ENCODE measurements at places on chromosomes 1 and 21. TPM values are rescaled to one million over a fixed set of nuclear protein-coding genes. Genes with fewer than 3 reads are reported as not detected.

- no peaks in the 10 kb centered on the region for H3K36me3 ChIP-seq
- no peaks in the 10 kb centered on the region for H3K4me1 ChIP-seq
- no peak overlapping the region for H3K27ac ChIP-seq
- DNase-seq, result no peak
- H3K4me3 ChIP-seq, result no peak overlapping the region
These were observed 71.1 kb downstream of the MATN1 start for GRCh38 chr1:30652152-30652841.

DNA sequence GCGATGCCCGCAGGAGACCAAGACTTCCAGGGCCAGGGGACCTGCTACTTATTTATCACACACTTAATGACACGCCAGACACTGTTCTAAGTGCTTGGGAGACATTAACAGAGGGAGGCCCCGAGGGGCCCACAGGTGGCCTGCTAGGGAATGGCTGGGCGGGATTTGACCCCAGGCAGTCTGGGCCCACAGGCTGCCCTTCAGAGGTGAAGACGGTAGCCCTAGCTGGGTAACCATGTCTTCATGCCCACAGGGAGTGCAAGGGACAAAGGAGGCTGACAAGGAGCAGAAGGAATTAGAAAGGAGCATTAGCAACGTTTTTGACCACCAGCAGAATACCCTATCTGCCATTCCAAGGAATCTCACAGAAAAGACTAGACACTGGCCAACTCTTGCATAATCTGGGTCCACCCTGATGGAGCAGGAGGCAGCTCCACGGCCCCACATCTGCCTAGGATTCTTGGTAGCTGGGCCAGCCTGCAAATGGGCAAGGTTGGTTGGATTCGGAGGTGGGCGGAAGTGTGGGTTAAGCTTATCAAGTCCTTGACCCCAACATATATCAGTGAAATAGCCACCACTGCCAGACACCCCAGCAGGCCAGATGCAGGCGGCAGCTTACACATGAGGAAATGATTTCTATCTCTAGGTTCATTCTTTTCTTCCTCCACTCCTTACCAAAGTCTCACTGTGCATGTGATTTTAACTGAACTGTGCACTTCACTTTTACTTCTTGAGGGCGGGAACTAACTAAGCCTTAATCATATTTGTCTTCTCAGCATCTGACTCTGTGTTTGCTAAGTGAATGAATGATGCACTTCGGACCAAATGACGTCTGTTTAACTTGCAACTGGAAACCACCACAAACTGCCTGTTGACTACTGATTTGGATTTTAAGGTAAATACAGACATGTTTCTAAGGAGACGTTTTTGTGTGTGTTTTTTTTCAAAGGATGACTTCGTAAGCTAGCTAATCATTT lies 3.4 kb upstream of the ETS2 start:
- no peaks in the 10 kb centered on the region for H3K27me3 ChIP-seq
- no peaks in the 10 kb centered on the region for H3K36me3 ChIP-seq
- H3K27ac ChIP-seq, result no peak overlapping the region
- H3K4me3 ChIP-seq, result no peak overlapping the region

DNA sequence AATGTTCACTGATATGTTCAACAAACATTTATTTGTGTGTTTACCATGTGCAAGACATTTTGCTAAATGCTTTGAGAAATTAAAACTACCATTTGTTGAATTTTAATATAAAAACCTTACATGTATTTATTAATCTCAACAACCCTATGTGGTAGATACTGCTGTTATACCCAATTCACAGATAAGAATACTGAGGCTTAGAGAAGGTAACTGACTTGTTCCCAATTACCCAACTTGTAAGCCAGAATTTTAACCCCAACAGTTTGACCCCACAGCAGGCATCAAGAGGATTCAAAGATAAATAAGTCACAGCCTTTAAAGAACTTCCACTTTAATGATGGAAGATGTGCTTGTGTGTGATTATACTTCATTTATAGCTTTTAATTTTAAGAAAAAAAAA lies 3.7 kb downstream of the DNAJC8 start:
- no peak overlapping the region for H3K4me3 ChIP-seq
- H3K27me3 ChIP-seq, result no peaks in the 10 kb centered on the region
- H3K27ac ChIP-seq, result no peak overlapping the region
- H3K4me1 ChIP-seq, result peaks cover 3% of the 10 kb centered on the region
- no peak for DNase-seq
- peaks cover 17% of the 10 kb centered on the region for H3K36me3 ChIP-seq

Gene CD1B
- polyA plus RNA-seq, result not detected

All from liver (tissue), 10 donors.